ENCODE measurements at places on chromosomes 2 and 18.

- no peak for DNase-seq
Observed at GRCh38 chr2:190674966-190675650, 26.2 kb downstream of the NAB1 start.

GRCh38 chr18:45726603-45727002 is 2.6 kb downstream of the SLC14A1 start:
- DNase-seq, result no peak

- DNase-seq, result no peak
Observed at GRCh38 chr2:43057742-43058725, 168.4 kb downstream of the ZFP36L2 start.

DNA sequence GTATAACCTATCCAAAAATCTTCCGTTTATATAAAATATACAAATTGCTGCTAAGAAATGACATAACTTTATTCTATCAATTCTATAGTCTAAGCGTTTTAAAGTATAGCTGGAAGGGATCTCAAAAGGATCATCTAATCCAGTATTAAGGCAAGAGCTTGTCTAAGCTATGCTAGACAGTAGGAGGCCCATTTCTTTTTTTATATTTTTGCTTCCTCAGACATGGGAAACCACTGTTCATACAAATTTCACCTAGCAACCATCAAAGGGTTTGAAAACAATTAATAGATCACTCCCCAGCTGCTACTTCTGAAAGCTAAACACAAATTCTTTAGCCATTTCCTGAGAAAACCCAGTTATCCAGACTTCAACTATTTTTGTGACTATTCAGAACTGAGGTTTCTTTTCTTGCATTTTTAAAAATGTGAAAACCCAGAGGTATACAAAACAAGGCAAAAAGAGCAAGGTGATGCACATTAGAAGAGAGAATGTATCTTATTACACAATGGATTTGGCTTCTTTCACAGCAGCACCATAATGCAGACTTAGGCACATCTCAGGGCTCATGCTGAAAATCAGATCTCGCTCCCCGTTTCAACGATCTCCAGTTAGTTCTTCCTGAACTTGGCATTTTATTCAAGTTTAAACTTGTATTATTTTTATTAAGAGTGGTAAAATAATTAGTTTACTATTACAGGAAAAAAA is 274.4 kb downstream of the LRP1B start:
- no peak for DNase-seq

DNA sequence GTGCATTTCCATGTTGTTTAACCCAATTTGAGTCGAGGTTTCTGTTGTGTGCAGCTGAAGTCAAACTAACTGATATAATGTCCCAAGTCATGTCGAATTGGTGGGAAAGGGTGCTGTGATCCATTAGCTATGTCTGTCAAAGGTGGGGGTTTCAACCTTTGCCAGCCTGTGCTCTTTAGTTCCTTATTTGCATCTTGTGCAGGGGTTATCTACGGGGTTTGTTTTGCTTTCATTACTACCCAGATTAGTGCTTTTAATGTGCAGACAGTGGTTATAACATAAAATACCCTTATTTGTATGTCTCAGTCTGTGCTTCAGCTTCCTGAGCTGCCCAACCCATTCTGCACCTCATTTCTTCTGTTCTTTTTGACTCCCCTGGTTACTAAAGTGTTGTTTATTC is 271.9 kb upstream of the CXCR4 start:
- no peak for DNase-seq

- no peak for DNase-seq
Observed at GRCh38 chr2:175890636-175891242, 111.3 kb downstream of the LNPK start.

GRCh38 chr18:60794802-60795201 is 422.2 kb upstream of the MC4R start:
- no peak for DNase-seq

DNA sequence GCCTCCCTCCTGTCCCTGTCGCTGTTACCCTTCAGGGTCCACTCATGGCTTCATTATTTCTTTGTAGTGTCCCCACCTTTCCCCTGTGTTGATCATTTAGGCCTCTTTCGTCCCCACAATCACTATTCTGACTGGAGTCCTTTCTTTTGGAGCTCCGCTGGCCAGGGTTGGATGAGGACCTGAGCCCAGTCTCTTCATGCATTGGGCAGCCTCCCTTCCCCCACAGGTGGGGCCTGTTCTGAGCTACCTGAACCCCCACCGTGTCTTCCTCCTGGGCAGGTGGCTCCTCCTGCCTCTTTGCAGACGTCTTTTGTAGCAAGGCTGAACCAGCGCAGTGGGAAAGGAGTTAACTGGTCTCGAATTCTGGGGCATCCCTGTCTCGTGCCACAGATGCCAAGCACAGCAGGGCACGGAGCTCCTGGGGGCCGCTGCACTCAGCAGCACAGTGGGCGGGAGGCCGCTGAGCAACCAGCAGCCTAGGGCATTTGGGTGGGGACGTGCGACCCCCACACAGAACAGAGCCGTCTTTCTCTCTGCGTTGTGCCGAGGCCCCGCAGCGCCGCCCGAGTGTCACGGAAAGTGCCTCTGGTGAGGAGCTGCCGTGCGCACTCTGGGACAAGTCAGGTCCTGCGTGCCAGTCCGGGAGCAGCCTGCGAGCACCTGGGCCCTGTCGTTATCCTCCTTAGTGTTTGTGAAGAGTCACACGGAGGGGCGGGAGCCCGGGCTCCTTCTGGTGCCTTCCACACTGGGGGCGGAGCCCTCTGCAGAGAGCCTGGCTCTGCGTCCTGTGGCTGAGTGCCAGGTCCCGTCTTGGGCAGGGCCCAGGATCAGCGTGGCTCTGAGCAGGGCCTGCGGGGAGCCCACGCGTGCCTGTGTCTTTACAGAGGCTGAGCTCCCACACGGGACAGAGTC is 130.1 kb downstream of the NFATC1 start:
- no peak for DNase-seq

DNA sequence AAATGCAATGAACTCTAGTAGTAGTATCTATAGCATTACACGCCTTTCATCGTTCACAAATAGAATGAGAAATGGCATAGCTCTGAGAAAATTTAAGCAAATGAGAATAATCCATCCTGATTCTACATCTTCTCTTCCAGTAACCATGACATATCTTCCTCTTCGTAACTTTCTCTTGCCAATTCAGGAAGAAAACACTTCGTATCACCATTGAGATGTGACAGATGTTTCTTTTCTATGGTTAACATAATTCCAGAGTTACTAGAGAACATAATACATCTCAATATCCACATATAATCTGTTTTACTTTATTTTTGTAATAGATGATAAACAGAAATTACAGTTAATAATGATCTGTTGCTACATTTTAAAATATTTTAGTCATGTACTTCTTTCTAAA is 1527.4 kb downstream of the LRP1B start:
- no peak for DNase-seq

DNA sequence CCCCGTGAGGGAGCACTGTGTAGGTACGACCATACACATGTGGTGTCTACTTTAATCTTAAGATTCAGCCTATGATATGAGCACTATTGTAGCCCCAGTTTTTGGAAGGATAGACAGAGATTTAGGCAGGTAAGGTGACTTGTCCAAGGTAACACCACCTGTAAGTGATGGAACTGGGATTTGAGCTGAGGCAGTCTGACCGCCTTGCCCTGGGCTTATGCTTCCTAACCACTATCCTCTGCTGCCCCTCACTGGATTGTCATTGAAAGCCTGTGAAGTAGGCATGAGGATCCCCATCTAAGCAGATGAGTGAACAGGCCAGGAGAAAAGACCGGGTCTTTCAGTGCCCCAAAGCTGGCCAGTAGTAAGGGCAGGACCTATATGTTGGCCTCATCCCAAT is 343.8 kb downstream of the CYRIA start:
- DNase-seq, result no peak

- no peak for DNase-seq
Observed at GRCh38 chr2:151882786-151883445, 54.7 kb upstream of the ARL5A start.

DNA sequence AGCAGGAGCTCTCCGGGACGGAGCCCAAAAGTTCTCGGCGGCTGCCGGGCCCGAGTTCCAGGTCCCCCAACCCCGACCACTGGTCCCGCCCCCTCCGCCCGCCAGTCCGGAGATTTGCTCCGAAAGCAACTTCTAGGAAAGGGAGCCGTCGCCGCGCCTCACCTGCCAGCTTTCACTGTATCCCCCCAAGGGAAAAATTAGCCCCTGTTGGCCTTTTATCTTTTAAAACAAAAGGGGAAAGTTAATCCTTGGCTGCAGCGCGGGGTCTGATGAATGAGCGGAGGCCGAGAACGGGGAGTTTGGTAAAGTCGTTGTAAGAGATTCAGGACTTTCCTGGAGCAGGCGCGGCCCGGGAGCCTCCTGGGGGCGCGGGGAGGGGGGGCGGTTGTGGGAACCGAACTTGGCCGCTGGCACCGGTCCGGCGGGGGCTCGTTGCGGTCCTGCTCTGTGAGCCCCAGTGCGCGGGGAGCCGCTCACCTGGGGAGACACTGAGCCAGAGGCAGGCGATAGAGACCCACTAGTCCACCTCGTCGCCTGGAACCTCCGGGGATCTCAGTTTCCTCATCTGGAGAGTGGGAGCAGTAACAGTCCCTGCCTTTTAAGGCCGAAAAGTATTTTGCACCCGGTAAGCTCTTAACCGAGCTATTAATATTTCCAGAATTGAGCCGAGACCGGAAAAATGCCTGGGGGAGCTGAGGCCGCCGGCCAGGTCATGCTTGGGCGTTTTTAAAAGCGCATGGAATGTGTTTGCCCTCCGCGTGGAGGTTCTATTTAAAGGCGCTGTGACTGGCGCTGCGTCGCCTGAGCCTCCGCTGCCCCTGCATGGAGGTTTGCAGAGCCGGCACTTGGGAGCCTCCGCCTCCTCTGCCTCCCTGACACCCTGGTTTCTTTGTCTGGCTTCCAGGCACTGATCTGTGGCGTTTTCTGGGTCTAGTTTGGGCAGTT is 1.1 kb downstream of the EFHD1 start:
- DNase-seq, result no peak

GRCh38 chr18:73945130-73945792 is 202.4 kb downstream of the FBXO15 start:
- no peak for DNase-seq

GRCh38 chr2:223841436-223842190 is 4.2 kb upstream of the AP1S3 start:
- no peak for DNase-seq

- DNase-seq, result peak; percentile 63
Observed at GRCh38 chr2:96325884-96326255, 753 bp downstream of the ITPRIPL1 start.

DNA sequence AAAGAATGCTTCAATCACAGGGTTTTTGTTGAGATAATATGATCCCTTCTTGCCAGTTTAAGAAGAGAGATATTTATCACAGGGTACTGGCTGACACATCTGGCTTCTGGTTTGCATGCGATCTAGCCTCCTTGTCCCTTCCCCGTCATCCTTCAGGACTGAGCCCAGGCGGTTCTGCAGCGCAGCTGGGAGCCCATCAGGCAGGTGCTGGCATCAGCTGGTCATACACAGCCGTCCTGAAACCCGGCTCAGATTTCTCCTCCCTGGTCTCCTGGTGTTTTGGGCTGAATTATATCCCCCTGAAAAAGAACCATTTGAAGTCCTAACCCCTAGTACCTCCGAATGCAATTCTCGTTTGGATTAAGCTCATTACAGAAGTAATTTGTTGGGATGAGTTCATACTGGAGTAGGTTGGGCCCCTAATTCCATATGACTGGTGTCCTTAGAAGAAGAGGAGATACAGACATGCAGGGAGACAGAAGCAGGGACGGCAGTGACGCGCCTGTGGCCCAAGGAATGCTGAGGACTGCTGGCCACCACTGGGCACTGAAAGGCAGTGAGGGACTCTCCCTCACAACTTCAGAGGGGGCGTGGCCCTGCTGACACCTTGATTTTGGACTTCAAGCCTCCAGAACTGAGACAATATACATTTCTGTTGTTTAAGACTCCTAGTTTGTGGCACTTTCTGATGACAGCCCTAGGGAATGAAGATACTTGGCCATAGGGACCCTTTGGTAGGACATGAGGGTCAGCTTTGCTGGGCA is 83.9 kb upstream of the ODC1 start:
- no peak for DNase-seq

DNA sequence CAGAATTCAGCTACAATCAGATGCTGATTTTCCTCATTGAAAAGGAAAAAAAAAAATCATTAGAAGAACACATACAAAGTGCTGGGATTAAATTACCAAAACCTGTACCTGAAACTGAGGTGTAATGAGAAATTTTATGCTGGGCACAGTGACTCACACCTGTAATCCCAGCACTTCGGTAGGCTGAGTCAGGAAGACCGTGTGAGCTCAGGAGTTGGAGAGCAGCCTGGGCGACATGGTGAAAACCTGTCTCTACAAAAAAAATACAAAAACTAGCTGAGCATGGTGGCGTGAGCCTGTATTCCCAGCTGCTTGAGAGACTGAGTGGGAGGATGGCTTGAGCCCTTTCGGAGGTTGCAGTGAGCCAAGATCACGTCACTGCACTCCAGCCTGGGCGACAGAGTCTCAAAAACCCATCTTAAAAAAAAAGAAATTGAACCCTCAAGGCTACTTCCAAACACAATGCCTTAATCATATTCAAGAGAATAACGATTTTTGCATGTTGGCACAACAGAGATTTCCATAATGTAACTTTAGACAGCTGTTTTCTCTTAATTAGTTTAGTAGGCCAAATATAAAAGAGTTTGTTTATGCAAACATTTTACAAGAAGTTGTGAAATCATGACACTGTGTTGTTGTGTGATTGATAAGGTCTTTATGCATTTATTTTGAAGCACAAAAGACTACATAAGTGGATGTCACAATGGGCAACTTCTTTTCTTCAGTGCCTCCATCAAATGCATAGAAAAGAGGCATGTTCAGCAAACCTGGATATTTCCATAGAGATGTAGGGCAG is 63.9 kb downstream of the FAM161A start:
- DNase-seq, result no peak

- no peak for DNase-seq
Observed at GRCh38 chr2:67516362-67516761, 119.2 kb downstream of the ETAA1 start.

- DNase-seq, result no peak
Observed at GRCh38 chr18:3538456-3538855, 88.5 kb downstream of the TGIF1 start.

DNA sequence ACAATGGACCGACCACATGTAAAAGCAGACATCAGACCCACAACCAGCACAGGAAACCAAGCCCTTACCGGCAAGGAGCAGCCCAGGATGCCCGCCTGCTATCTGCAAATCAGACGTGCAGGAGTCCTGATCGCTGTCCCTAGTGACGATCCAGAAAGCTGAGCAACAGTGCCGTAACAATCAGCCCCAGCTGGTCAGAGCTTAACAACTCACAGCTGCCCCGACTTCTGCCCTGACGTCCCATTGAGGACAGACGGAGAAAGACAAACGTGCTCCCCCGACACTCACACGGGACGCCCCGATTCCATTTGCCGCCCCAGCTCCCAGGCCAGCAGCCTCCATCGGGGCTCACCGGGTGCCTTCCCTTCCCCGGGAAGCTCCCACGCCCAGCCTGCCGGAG is 39.8 kb upstream of the PXDN start:
- DNase-seq, result no peak

- no peak for DNase-seq
Observed at GRCh38 chr2:184520441-184520840, 77.9 kb upstream of the ZNF804A start.

DNA sequence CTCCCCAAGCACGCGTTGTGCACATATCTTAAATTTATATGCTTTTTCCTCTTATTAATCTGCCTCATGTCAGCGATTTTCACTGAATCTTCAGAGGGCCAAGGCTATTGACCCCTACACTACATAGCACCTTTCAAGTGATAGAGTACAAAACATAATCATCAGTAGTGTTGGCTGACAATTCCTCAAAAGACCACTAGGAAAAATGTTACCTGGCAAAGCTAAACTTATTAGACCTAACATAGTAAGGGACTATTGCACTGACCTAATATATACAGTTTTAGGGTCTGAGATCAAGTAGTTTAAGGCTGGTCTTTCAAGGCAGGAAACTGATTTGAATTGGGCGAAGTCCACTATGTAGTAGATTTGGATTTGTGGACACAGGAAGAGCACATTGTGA is 244.2 kb upstream of the ZC3H15 start:
- DNase-seq, result no peak

Data from activated CD8-positive, alpha-beta T cell treated with anti-CD3 and anti-CD28 coated beads for 36 hours (primary cell).